ENCODE measurements at places on chromosomes 6 and 20.

DNA sequence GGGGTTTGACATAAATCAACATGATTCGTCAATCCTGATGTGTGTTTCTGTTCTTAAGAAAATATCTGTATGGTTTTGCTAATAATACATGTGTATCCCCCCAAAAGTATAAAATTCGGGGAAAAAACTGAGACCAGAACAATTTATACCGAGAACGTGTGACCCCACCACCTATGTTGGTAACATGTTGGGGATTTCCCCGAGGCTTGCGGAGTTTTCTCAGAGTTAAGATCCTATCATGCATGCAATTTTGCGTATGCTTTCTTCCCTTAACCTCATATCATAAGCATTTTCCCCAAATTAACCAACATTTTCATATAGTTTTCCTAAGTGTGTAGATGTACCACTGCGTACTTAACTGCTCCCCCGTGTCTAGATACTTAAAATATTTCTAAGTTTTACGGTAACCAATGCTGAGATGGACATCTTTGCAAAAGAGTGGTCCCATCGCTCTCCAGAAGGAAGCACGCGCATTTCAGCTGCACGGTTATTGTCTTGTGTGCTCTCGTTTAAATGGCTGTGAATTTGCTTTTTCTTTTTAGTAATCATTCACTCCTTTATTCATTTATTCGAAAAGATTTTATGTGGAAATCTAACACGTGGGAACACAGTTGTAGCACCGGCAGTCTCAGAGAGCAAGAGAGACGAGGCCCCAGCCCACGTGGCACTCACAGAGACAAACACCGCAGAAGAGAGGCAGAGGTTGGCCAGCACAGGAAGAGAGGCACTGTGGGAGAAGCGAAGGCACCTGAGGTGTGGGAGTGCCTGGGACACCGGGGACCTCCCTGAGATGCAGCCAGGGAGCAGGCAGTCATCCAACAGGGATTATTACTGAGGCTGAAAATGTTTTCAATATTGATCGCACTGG lies 13.2 kb upstream of the IRF4 start:
- DNase-seq, result no peak

- no peak for DNase-seq
These were observed 2.2 kb downstream of the BICRAL start for GRCh38 chr6:42783876-42784642.

DNA sequence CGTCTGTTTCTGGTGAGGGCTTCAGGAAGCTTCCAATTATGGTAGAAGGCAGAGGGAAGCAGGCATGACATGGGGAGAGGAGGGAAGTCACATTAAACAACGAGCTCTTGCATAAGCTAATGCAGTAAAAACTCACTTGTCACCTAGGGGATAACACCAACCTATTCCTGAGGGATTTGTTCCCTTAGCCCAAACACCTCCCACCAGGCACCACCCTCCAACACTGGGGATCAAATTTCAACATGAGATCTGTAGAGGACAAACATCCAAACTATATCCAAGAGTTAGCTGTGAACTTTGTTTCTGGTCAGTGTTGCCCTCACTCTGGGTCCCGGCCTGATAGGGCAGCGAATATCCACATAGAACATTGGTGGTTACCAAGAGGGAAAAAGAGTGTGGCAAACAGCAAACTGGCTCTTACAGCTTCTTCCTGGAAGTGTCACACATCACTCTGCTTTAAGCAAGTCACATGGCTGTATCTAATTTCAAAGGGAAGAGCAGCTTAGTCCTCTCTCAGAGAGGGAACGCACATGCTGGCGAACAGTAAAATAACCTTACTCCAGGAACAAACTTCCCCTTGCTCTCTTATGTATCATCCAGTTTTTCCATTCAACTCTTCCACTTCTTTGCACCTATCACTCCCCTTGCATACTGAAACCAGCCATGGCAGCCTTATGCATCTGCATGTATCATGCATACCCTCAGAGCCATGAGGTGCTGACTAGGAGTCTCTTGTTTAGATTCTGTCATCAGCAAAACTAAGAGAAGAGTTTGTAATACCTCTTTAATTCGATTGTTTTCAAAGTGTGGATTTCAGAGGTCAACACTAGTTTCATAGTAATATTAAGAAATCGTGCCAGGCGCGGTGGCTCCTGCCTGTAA lies 4.8 kb upstream of the MOCS1 start:
- no peak for DNase-seq

DNA sequence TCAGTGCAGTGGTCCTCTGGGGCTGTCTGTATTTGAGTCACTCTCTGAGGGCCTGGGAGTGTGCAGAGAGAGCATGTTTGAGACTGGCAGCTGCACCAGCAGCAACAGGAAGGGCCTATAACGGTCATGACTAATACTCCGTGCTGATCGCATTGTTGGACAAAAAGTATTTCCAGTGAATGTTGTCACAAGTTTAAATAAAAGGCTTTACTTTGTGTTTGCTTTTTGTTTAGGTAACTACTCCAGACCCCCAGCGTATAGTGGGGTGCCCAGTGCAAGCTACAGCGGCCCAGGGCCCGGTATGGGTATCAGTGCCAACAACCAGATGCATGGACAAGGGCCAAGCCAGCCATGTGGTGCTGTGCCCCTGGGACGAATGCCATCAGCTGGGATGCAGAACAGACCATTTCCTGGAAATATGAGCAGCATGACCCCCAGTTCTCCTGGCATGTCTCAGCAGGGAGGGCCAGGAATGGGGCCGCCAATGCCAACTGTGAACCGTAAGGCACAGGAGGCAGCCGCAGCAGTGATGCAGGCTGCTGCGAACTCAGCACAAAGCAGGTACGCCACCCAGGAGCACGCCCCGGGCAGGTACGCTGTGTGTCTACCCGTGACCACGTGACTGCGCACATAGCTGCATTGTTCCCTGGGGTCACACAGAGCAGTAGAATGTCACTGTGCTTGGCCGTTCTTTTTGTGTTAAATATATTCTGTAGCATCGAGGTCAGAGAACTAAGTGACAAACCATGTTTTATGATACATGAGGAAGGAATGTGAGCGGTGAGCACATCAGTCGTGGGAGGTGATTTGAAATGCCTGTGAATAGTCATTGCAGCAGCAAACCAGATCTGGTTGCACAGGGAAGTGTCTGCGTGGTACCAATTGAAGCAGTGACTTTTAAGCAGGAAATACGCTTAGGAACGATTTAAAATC lies 174.7 kb downstream of the TMEM242 start:
- DNase-seq, result peak; percentile 90

- no peak for DNase-seq
These were observed 191.3 kb upstream of the FOXA2 start for GRCh38 chr20:22775671-22776139.

GRCh38 chr20:57317789-57318371 lies 11.7 kb upstream of the SPO11 start:
- DNase-seq, result no peak

- DNase-seq, result no peak
These were observed 52.8 kb downstream of the UST start for GRCh38 chr6:148799647-148800046.

- DNase-seq, result no peak
These were observed 206.8 kb downstream of the TINAG start for GRCh38 chr6:54515013-54515412.

- DNase-seq, result no peak
These were observed 64.9 kb upstream of the CITED2 start for GRCh38 chr6:139439349-139439748.

DNA sequence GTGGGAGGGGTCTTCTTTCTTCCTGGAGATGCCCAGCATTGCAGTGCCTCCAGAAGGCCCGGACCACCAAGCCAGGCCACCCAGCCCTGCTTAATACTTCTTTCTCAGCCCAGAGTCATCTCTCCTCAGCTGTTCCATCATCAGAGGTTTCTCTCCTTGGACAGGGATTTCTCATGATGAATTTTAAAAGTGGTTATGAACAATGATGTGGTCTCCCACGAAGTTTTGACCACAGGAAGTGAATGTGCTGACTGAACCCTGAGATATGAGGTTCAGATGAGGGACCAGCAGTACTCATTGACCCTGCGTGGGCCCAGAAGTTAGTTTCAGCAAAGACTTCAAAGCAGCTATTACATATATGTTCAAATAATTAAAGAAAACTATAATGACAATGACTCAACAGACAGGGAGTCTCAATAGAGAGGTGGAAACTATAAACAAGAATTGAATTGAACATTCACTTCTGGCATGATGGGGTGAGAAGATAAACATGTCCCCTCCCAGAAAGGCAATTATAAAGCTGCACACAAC lies 114.5 kb upstream of the SLC22A16 start:
- DNase-seq, result no peak

DNA sequence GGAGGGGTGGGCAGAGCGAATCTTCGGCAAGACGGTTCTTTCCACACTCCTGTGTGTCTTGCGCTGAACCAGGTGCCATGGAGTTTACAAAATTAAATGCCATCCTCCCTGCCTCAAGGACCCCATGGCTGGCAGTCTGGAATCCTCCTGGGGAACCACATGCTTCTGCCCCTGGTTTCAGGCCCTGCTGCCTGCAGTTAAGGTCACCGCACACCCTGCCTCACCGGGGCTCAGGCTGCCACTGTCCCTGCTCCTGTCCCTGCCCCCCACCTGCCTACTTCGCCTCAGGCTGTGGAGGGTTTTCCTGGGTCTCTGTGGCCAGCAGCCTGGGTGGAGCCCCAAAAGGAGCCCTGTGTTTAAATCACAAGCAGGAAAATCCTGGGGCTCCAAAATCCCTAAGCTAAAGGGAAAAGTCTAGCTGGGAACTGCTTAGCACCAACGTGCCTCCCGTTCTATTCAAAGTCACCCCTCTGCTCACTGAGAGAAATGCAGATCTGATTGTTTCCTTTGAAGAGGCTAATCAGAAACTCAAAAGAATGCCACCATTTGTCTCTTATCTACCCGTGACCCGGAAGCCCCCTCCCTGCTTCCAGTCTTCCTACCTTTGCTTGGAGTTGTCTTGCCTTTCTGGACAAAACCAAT lies 10.6 kb upstream of the TTLL2 start:
- no peak for DNase-seq

DNA sequence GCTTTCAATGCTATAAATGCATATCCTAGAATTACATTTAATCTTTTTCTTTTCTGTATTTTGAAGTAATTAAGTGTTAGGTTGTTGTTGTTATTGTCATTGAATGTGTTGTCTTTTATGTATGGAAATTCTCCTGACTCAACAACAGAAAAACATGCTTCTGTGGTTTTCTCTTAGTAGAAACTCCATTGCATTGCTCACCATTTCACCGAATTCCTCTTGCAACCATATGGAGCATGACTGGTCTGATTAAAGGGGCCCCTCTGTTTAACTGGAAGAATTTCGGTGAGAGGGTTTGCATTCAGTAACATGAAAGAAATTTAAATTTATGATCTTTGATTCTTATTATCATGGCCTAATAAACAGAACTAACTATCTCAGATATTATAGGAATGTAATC lies 454.3 kb upstream of the JARID2 start:
- no peak for DNase-seq

DNA sequence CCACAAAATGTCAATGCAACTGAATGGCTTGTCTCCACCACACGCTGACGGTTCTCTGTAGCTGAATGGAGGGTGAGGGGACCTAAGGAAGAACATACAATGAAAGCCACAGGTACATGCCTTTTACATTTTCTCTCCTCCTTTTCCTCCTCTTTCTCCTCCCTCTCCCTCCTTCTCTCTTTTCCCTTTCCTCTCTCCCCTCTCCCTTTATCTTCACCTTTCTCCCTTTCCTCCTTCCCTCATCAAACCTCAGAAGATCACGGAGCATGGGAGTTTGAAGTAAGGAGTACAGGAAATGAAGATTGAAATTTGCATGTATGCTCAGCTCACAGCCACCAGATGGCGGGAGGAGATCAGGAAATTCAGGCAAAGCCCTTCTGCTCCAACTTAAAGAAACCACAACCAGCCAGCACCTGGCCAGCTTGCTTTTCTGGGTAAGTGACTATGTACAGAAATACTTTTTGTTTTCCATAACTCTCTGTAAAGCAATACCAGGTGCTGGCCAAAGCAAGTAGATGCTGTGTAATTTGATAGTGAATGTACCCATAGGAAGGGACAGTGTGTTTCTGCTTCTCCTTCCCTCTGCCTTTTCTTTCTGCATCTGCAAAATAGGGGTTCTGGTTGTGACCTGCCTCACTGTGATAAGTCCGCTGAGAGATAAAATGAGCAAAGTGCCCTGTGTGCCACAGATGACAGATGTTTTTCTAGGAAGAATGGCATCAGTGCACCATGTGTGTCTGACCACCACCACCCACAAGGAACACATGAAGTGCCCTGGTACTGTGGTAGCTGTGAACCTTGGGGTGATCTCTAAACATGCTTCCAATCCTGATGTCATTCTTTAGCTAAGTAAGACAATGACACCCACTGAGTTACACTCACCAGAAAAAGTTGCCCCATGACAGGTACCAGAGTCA lies 18.6 kb upstream of the FOXO3 start:
- peak; percentile 84 for DNase-seq

DNA sequence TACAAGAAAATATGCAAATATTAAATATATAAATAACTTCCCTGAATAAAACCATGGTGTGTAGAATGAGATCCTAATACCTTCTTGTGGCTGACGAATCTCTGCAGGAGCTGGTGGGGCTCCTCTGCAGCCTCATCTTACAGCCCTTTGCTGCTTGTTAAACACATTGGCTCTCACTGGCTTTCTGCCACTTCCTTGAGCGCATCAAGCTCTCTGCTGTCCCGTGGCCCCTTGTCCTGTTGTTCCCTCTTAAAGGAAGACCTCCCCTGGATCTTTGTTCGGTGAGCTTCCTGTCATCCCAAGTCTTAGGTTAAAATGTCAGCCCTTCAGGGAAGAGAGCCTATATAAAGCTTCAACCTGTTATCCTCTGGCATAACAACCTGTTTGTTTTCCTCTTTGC lies 519.6 kb downstream of the DOK5 start:
- DNase-seq, result no peak

- DNase-seq, result no peak
These were observed 181.6 kb downstream of the JARID2 start for GRCh38 chr6:15427331-15428070.

- no peak for DNase-seq
These were observed 4.0 kb upstream of the OSBPL2 start for GRCh38 chr20:62234339-62234738.

DNA sequence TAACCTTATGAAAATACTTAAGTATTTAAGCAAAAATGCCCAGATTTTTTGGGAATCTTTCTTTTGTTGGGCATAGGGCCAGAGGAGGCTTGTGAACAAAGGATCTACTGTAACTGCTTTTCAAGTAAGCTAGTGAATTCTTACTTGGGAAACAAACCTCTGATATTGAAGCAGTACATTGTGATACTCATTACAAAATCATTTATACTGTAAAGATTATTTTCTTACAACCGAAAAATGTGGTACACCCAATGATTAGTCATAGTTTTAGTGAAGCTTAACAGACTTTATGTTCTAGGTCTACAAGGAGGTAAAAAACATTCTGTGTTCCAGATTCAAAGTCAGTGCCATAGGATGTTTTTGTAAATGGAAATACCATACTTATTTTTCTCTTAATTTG lies 272.9 kb upstream of the KCNQ5 start:
- no peak for DNase-seq

DNA sequence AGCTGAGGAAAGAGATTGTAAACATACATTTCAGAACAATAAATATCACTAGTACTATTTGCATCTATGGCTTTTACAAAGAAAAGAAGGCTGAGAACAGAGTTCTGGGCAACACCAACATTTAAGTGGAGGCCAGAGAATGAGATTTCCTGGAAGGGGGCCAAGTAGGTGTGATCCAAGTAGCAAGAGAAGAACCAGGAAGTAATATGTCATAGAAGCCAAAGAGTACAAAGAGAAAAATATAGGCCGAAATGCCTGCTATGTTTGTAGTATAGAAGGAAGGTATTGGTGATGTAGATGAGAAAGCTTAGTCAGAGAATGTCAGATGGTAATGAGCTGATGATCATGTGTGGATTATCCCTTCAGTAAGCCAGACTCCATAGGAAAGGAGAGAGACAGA lies 94.5 kb downstream of the PERP start:
- DNase-seq, result no peak

Measured in sigmoid colon (tissue), 7 donors.